Activated CD8-positive, alpha-beta T cell treated with anti-CD3 and anti-CD28 coated beads, Interleukin-2, amount 10 ng/mL, durations not matched to agents 7 days and 5 days (primary cell): ENCODE measurements at places on chromosomes 4 and X.

DNA sequence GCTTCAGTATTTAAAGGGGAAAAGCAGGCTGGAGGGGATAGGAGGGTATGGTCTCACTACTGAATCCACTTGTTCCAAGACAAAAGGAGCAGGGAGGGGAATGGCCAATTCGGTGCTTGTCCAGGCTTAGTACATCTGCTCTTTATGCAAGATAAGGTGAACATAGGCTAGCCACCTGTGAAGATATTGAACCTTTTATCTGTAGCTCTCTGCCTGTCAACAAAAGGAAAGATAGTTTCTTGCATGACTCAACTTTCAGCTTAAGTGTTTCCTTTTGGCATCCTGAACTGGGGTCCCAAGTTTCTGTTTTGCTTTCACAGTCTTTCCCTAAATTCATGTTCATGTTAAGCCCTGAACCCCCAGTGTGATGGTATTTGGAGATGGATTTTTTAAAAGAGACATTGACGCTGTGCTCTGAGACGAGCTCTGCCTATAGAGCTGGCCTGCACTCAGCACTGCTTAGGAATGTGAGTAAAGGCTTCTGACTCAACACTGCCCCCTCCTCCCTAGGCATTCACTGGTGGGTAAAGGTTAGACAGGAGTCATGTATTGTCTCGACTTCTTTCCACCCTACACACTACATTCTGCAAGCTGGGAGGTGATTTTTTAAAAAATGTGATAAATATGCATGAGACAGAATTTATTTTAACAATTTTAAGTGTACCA lies 28.2 kb downstream of the FAM149A start:
- no peak for DNase-seq

GRCh38 chrX:112820364-112821268 lies 20.0 kb downstream of the AMOT start:
- DNase-seq: no peak

- no peak for DNase-seq
These were observed 38.1 kb upstream of the NOCT start for GRCh38 chr4:138977524-138977923.

- DNase-seq: peak; percentile 49
These were observed 672 bp downstream of the LONRF3 start for GRCh38 chrX:118974908-118975671.

GRCh38 chr4:127631420-127631819 lies 1.3 kb upstream of the INTU start:
- DNase-seq: no peak

DNA sequence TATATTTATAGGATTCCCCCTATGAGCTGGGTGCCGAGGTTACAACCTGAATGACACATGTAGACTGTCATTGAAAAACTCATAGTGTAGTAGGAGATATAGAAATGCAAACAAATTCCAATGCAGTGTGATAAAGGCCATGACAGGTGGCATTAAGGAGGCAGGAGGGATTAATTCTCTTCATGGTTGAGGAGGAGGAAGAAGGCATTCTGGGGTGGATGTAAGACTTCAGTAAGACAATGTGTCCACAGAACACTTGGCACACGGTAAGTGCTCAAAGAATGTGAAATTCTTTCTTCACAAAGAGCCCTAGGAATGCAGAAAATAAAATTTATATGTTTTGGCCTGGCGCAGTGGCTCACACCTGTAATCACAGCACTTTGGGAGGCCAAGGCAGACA lies 136.5 kb downstream of the RBM47 start:
- no peak for DNase-seq

DNA sequence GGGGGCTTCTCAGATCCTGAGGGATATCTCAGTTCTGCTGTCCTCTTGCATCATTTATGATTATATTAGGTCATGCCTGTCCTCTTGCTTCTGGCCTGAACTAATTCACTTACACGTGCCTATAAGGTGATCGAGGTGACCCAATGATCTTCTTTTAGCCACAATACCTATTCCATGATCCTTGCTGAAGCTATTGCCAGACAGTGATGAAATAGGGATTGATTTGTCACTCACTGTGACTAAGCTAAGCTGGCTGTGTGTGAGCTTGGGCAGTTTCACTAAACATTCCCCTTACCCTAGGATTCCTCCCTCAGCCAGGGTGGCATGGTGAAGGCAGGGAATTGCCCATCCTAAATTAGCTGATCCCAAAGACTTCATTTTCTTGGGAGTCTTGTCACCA lies 19.0 kb downstream of the HADH start:
- no peak for DNase-seq

DNA sequence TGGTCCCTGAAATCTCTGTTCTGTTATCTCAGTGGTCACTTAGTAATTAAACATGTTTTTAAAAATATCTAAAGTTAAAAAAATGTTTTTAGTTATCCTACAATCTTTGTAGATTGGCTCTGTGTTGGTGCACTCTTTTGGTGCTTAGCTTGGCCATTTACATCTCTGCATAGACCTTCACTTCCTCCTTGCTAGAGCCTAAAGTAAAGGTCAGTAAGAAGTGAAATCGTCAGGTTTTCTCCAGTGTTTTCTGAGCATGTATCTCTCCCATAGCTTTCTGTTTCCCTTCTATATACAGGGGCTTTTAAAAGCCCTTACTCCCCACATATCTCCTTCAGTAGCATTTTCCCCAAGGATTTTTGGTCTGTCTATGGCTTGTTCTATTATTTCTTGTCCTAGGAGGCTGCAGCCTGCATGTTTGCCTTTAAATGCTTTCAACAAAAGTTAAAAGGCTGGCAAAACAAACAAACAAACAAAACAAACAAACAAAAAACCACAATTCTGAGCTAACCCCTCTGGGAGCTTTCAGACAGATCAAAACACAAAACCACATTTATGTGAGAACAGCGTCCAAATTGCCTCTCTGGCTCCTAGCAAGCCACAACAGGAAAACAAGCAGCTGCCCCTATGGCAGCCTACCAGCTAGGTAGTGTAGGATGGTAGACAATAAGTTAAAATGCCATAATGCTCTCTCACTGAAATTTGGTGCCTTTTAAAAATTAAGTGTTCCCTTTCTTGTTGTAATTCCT lies 27.3 kb upstream of the GPRASP2 start:
- no peak for DNase-seq

DNA sequence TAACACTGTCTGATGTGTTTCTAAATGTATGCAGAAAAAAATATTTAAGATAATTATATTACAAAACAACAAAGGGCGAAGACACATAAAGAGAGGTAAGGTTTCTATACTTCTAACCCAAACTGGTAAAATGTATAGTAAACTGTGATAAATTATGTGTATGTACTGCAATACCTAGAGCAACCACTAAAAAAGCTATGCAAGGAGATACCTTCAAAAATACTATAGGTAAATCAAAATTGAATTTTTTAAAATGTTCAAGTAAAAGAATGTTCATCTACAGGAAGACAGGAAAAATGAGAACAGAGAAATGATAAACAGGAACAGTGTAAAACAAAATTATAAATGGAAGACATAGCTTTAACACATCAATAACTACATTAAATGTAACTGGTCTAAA lies 27.3 kb upstream of the RAI2 start:
- no peak for DNase-seq

DNA sequence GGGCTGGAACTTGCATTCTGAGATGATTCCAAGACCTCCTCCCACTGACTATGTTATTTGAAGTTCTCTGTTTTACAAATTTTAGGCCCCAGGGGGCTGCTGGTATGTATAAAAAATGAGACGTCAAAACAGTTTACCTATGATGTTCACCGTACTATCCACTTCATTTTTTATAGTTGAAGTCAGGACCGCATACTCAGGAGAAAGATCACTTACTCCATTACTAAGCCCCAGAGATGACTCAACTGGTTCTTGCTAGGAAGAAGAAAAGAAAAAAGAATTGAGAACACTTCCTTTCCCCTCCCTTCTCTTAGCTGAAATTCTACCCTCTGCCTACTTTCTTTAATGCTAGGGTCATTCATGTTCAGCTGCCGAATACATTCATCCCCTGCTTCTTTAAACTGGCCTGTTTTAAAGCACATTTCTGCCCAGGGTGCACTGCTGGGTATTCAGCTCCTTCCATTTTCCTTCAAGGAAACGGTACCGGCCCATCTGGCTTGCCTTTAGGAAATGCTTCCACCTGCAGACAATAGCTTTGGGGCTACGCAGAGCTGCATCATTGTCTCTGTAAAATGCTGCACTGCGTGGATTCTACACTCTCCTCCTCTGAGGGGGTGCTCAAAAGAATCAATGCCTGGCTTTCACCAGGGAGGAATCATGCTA lies 66.2 kb downstream of the IRF2 start:
- DNase-seq: no peak
